Activated CD8-positive, alpha-beta memory T cell treated with anti-CD3 and anti-CD28 coated beads, Interleukin-2, amount 50 U/mL, for 48 hours (primary cell): ENCODE measurements at places on chromosomes 5 and 9.

- DNase-seq: no peak
Measured at GRCh38 chr5:146698651-146699050, 179.9 kb downstream of the PPP2R2B start.

DNA sequence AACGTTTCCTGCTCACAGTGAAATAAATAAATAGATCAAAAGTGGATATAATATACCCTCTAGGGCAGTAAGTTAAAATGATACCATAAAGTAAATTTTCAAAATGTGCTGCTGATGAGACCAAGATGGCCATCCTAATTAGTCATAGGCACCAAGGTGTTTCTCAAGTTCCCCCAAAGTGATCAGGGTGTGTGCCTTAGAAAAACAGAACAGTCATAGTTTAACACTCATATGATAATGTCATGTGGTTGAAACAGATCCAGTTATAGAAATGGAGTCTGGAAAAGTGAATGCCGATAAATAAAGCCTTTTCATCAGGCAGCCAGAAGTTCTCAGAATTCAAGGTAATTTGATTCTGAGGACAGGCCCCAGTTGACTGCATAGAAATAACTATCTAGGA lies 161.5 kb upstream of the CDKN2B start:
- DNase-seq: no peak

DNA sequence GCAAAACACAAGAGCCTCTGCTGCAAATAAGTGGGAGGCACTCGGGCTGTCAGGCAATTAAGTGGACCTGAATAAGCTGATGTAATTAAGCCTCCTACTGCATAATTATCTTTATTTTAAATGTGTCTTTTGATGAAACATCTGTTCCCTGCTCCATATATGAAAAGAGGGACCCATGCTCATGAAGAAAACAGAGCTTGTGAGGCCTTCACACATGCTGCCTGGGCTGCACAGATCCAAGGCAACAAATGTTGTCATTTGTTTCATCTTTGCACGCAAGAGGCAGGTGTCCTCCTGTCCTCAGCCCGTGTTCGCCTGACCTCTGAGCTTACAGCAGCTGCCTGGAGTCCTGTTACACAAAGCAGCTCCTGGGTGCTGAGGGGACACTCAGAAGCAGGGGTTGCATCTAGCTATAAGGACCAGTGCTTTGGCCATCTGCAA lies 381.1 kb downstream of the ZNF608 start:
- no peak for DNase-seq

GRCh38 chr5:149931992-149932436 lies 12.6 kb downstream of the PDE6A start:
- no peak for DNase-seq

- no peak for DNase-seq
Measured at GRCh38 chr9:132238026-132238972, 76.4 kb downstream of the NTNG2 start.

- no peak for DNase-seq
Measured at GRCh38 chr5:154829181-154829588, 21.2 kb downstream of the FAXDC2 start.

DNA sequence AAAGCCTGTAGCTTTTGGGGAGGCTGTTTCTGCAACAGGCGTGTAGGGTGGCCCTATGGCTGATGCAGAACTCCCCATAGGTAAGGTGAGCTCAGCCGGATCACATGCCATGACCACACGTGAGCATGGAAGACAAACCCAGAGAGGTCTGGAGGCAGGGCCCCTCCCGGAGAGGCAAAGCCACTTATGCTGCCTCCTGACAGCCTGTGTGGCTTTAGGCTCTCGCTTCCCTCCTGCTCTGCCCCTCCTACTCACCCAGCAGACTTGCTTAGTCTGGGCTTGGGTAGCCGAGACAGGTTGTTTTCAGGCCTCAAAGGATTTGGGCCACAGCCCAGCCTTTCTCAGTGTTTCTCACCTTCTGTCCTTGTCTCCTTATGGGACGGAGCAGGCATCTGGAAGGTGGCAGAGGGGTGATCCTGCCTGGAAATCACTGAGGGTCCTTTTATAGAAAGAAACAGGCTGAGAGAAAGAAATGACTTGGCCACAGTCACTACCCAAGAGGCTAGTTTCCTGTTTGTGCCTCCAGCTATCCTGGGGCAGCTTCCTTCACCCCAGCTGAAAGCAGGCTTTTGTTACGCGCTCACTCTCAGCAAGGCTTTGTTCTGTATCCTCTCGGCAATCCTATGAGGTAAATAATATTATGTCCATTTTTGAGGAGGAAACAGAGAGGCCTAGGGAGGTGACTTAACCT lies 89.9 kb downstream of the DAB2IP start:
- DNase-seq: no peak

DNA sequence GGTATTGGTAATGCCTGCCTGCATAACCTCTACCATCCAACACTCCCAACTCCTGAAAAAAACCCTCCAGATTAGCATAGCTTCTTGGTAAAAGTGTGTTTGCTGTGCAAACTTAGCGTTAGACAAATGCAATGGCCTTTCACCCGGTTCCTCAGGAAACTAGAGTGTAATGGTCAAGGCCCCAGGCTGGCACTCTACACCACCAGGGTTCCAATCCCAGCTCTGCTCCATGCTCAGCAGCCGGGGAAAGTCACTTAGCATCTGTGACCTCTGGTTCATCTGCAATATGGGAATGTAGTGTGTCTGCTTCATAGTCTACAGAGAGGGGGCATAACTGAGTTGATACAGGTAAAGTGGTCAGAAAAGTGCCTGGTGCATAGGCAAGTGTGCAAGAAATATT lies 9.0 kb downstream of the FBP1 start:
- DNase-seq: no peak

DNA sequence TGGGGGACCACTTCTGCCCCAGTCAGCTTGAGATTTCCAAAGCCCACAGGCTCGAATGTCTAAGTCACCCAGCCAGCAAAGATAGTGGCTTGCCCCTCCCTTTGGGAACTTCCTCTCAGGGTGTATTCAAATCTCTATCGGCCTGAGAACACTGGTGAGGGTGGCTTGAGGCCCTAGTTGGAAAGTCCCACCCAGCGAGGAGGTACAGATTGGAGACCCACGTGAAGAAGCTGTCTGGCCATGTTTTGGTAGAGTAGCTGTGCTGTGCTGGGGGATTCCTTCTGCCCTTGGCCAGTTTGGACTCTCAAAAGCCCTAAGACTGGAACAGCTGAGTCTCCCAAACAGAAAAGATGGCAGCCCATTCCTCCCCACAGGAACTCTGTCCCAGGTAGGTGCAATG lies 172.7 kb upstream of the RIOK2 start:
- no peak for DNase-seq

DNA sequence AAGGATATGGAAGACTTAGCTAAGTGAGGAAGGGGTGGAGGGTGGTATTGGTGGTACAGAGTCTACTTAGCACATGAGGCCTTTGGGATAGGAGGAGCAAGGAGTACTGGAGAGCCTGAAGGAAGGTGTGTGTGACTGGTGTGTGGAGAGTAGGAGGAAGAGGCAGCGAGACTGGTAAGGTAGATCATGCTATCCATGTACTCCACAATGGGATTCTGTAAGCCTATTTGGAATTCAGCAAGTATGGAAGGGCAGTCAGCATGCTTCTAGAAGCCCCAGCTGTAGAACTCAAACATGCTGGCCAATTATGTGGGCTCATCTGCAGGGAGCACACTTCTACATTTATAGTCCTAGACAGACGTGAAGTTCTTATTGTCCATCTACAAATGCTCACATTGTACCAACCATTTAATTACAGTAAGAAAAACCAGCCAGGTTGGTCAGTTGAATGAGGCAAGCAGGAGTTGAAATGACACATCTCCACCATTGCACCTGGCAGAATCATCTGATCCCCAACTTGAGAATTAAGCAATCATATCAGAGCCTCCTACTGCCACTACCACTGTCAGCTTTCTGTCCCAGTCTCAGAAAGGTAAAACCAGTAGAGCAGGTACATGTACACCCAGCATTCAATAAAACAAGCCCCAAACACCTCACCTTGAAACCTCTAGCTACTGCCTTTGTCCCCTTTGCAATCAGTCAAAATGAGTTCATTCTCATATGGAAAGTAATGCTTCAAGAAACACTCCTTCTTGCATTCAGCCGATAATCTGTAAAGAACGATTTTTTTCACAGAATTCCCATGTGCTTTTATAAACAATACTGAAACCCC lies 60.9 kb upstream of the GLRX start:
- DNase-seq: no peak

DNA sequence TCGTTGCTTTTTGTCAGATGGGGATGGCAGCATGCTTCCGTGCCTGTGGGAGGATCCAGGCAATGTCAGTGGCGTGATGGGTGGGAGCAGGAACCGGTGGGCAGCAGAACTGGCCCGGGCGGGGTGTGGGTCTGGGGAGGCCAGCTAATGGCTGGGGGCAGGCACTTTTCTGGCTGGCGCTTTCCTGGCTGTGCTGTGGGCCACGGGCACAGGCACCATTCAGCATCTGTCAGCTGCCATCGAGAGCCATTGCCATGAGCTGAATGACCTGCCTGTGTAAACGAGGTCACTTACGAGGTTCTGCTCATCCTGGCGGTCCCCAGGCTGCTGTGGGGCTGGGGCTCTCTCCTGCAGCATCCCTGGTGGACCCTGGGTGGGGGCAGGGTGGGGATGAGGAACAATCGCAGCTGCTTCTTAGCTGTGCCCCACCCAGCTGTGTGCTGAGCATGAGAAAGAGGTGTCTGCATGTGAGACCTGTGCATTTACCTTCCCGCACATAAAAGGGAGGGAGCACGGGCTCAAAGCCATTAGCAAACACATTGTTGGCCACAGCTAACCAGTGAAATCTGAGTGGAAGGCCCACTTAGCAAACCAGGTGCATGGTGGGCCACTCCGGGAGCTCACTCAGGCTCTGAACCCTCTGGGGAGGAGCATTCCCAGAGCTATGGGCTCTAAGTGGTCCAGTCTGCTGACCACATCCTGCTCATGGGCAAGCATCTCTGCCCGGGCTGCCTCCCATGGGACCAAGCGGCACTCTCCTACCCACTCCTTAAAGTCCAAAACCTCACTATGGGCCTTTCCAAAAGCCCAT lies 41.3 kb upstream of the OLFM1 start:
- peak; percentile 23 for DNase-seq

DNA sequence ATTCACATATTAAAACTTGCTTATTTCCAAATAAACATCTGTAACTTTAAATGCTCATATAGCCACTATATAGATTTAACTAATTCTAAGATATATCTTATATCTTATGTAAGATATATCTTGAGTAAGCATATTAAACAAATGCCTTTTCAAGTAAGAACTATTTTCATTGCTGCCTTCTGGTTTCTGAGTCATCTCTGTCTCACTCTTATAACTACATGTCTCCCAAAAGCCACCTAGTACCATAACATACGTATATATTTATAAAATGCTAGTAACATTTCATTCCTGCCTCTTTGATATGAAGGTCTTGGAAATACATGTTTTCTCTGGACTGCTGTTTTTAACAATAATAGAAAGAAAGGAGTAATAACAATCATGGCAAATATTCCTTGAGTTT lies 429.5 kb downstream of the DTWD2 start:
- no peak for DNase-seq

- DNase-seq: no peak
Measured at GRCh38 chr9:15104826-15105420, 194.7 kb upstream of the FREM1 start.

DNA sequence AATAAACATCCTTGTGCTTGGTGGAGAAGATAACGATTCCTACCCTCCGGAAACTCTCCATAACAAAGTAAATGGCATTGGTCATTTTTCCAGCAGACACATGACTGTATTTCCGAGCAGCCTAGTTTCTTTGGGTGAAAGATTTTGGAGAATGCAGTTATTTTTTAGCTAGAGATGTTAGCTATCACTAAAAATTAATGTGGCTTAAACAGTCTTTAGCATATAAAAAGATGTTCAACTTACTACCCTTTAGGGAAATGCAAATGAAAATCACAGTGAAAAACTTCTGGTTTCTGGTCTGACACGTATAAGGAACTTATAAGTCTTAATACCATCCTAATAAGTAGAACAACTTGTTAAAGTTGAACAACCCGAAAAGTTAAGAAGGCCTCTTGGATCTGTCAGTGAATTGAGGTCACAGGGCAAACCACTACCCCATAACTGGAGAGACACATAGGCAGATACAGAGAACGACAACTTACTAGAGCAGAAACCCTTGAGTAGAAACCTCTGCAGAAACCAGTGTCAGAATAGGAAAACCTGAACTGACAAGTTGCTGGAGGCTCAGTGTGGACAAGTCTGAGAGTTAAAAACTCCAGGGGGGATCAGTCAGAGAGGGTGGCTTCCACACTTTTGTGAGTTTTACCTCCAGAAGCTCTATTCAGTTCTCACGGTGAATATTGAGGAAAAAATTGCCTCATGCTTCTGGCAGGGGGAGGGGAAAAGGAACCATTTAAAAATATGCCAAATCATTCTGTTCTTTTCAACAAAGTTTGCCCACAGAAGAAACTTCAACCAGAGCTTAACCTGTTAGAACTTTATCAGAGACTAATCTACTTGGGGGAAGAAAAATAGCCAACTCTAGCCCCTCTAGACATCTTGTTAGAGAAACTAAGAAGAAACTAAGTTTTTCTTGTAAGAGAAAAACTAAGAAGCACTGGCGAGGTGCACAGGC lies 325.2 kb upstream of the RPS23 start:
- DNase-seq: no peak

DNA sequence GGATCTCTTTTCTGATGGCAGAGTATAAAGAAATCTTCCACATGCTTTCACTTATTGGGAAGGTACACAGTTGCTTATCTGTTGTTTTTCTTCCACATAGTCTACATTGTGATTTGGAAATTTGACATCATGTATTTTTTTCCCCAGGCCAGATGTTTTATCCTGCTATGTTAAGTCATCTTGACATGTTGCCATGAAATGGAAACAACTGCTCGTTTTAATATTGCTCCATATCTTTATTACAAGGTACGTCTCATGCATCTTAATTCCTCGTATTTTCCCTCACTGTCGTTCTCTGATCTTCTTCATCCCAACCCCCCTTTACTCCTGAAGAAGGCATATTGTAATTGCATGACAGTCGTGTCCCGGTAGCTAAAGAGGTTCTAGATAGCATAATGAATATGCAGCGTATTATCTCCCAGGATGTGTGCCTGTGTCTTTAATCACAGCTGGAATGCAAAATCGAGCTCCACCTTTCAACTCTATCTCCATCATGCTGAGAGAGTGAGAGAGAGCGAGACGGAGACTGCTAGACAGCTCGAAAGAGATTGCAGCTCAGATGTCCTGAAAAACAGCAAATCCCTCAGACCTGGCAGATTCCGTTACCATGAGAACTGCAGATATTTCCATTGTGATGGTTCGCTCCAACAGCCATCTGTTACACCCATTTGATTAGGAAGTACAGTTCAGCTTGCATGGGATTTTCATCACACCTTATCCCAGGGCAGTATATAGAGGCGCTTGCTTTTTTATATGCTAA lies 281.7 kb downstream of the TMEM38B start:
- no peak for DNase-seq

DNA sequence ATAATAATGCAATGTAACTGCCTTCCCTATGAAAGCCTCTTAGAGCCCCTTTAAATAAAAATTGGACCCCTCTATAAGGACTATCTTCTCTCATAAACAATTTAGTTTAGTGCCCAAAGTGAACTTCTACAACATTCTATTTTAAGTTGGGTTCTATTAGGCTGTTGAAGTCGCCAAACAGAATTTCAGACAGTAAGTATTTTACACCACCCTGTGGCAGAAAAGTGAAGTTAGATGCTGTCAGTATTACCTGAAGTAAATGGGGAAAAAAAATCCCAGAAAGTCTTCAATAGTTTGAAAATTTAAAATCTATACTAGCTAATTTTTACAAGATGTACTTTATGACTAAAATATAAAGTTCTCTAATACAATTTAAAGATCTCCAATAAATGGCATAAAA lies 29.5 kb downstream of the CAAP1 start:
- no peak for DNase-seq

- DNase-seq: no peak
Measured at GRCh38 chr5:93461756-93462155, 119.3 kb downstream of the NR2F1-AS1 start.

GRCh38 chr5:32578363-32578762 lies 7.0 kb upstream of the SUB1 start:
- no peak for DNase-seq
